Left lung (tissue), 14 donors: ENCODE measurements at places on chromosomes 4 and X. TPM values are rescaled to one million over a fixed set of nuclear protein-coding genes. Genes with fewer than 3 reads are reported as not detected.

Gene EDA
- 4.3 TPM for polyA plus RNA-seq

GRCh38 chrX:119181491-119181890 is 53.9 kb upstream of the KIAA1210 start:
- no peak for DNase-seq

DNA sequence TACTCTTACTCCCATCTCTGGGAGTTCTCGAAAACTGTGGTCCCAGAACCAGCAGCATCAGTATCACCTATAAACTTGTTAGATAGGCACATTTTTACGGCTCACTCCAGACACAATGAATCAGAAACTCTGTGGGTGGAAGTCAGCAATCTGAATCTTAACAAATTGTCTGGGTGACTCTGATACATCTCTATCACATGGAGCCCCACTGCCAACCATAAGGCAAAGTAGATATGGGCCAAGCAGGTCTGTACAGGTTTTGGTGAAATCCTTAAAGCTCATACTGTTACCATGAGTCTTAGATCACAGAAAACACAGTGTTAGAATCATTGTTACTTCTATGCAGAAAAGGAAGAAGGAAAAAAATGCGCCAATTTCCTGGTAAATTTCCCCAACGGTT is 122.5 kb upstream of the HCCS start:
- DNase-seq = no peak

Gene TEX13C
- polyA plus RNA-seq = not detected

Gene GPR50
- not detected for polyA plus RNA-seq

Gene HAND2
- polyA plus RNA-seq = 0.20 TPM
